Right cardiac atrium (tissue), 5 donors: ENCODE measurements at places on chromosomes 6 and 20. TPM values are rescaled to one million over a fixed set of nuclear protein-coding genes. Genes with fewer than 3 reads are reported as not detected.

GRCh38 chr6:109738255-109738654 is 47.2 kb downstream of the FIG4 start:
- DNase-seq, result no peak

GRCh38 chr20:49281059-49281912 is 3.4 kb upstream of the ZNFX1 start:
- DNase-seq, result no peak

THBD gene
- polyA plus RNA-seq, result 17.5 TPM

DNA sequence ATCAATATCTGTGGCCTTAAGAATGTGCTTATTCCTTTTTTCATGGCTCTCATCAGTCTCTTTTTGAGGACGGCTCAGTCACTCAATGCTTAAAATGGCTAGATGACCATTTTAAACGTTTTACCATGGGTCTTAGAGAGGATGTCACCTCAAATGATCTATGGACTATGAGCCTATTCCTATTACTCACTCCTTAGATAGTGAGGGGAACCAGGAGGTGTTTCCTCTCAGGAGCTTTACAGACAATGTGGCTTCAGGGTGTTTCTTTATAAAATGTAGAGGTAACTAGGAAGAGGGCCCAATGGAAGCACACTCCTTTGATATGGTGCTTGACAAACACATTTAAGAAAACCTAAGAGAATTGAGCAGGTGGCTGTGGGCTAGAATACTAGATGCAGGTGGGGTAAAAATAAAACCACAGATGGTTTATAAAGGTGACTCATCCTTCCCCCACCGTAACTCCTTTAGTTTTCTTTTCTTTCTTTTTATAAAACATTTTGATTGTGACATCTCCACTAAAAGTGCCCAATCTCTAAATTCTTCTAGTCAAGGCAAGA is 1.5 kb upstream of the TMEM200A start:
- no peak for DNase-seq

DNA sequence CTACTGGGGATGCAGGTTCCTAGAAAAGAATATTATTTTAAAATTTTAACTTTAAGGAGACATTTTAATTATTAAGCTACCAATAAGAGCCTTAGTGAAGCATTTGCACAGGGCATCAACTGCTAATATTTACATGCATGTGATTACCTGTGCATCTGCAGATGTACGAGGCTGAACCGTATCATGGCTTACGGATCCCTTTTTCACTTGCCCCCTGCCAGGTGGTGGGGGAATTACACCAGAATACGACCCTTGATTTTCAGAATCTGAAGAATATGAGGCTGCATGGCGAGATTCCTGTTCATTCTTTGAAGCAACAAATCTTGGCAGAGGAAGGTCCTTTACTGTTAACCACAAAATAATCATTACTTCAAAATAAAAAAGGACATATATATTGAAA is 42.7 kb downstream of the REPS1 start:
- DNase-seq, result no peak

PTCRA gene
- not detected for polyA plus RNA-seq

DNA sequence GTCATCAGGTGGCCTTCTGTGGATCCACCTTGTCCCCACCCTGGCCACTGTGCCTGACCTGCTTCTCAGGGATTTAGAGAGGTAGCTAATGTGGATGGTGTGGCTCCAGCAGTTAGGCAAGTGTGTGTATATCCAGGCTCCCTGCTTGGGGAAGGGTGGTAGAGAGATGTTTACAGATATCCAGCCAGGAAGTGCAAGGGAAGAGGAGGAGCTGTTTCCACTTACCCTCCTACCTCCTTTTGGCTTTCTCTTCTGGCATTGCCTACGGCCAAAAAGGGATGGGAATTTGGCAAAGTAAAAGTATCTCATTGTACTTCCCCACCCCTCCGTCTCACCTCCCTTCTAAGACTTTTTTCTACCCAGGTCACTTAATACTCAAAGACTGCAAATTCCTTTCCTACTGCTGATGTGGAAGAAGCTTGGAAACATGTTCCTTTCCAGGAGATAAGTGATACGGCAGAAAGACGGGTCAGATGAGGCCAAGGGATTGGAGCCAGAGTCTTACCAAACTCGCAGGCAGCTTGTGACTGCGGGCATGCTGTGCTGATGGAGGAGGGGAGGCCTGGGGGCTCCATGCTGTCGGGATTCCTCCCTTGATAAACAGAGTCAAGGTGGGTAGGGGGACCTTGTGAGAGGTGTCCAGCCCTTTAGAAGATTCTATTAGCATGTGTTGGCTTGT is 253.4 kb downstream of the PRL start:
- DNase-seq, result peak; percentile 78

- no peak for DNase-seq
Observed at GRCh38 chr6:154535851-154536250, 25.4 kb upstream of the CNKSR3 start.

GGTLC1 gene
- not detected for polyA plus RNA-seq

DNA sequence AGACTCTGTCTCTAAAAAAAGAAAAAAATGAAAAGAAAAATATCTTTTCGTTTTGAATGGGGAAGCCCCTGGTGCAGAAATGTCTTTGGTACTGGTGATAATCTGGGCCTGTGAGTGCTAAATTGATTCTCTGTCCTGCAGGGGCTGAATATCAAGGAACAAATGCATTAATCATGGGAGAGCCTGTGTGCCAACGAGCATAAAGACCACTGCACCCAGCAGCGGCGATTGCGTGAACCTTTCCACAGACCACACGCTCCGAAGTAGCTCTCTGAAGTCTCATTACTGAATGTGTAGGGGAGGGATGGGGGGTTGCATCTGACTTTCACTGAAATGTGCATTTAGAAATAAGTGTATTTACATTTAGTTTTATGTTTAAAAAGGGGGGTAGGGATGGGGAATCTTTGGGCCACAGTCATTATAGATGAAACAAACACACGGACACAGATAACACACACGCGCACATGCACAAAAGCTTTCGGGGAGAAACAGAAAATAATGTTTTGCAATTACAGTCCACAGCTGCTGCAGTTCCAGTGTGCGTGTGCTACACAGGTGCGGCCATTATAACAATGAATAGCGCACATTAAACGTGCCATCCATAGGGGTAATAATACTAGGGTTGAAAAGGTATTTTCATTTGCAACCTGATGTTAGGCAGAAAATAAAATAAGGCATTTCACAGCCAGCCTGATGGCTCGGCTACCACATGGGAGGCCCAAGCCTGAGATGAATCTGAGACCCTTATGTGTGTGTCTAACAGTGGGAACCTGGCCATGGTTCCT is 154.0 kb downstream of the MBOAT1 start:
- no peak for DNase-seq

- DNase-seq, result no peak
Observed at GRCh38 chr6:159118924-159119323, 50.3 kb upstream of the FNDC1 start.

GRCh38 chr6:117919775-117920729 is 13.0 kb downstream of the SLC35F1 start:
- DNase-seq, result no peak

DNA sequence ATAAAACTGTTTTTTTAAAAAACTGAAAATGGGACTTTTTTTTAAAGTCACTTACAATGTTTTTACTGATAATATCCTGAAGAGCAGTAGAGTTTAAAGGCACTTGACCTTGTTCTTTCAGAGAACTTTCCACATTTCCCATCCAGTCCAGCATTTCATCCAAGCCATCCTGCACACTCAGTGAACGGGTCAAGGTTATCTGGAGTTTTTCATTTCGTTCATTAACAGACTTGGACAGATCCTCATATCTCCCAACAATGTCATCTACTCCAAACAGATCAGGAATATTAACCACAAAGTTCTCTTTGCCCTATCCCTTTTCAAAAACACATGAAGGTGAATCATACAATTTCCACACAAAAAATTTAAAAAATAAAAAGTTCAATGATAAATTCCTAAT is 69.1 kb downstream of the DST start:
- DNase-seq, result no peak

- no peak for DNase-seq
Observed at GRCh38 chr20:15563836-15564235, 1009.4 kb downstream of the KIF16B start.

DNA sequence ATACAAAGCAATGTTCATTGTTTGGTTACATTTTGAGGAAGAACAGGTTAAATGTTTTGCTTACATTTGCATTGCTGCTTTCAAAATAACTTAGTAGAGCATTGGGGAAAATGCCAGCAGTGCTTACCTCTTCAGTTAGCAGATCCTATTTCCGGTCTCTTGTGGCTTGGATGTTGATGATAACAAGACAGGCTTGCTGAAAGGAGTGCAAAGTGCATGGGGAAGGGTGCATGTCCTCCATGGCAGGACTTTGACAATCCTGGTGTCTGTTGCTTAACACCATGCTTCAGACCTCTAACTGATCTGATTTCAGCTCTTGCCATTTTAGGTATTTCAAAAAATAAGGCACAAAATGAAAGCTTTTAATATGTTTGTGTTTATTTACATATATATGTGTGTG is 21.1 kb downstream of the TPD52L1 start:
- DNase-seq, result no peak
